ENCODE measurements at places on chromosomes 7 and 10.

DNA sequence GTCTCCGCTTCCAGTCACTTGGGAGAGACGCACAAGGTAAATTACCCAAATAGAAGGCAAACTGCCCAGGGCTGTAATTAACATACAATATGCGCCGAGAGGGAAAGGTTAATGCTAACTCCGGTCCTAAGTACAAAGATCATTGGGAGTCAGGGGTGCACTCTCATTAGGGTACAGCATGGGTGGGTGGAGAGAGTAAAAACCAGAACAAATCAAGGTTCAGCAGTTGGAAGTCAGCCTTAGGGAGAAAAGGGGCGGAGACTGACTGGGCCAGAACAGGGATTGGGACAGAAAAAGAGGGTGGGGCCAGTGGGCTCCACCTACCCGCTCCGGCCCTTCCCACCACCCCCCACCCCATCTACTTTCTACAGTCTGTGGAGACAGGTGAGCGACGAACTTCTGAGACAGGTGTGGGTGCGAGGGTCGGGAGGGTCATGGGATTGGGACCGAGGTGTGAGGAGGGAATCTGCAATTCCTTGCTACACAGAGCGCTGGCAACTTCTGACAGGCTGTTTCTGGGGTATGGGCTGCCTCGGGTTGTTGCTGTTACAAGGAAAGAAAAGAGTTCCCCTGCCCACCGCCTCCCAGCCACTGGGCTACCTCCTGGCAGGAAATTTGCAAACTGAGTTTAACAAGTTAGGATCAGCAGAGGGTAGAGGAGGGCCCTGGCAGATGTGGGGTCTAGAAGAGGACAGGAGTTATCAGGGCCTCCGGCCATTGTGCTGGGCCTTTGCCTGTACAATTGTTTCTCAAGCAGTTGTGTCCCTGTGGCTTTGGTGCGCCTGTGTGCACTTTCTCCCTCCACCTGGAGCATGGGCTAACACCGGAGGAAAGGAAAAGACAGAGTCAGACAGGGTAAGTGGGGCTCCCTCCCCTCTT, at the start of gene TMEM139:
Gene TMEM139, plus strand, starts transcription at position 368 of the 879 bp plus-strand sequence. CDS start 1,000 bp downstream, outside the sequence.
- DNase-seq, result no peak

DNA sequence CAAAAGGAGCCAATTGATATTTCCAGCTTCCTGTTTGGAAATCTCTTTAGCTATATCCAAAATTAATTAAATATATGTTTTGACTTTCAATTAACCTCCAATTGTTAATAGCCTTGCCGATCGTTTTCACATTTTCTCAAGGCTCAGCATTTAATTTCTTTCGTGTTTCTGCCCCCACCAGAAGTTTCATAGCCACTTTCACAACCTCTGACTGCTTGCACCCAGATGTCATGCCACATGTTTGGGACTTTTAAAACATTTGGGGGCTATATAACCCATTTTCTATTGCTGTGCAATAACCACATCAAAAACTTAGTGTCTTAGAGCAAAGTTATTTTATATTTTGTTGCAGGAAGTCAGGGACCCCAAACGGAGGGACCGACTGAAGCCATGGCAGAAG, 510.6 kb upstream of the CNTNAP2 start:
- no peak for DNase-seq

GRCh38 chr7:81488210-81488609, 281.6 kb downstream of the HGF start:
- no peak for DNase-seq

GRCh38 chr7:157975401-157976372, 611.9 kb downstream of the PTPRN2 start:
- no peak for DNase-seq

GRCh38 chr10:77763453-77764430, 126.1 kb upstream of the KCNMA1 start:
- DNase-seq, result peak; percentile 42

- DNase-seq, result no peak
These were observed 32.4 kb downstream of the WDR86 start for GRCh38 chr7:151377406-151377805.

GRCh38 chr10:21604651-21605050, 70.6 kb downstream of the MLLT10 start:
- no peak for DNase-seq

- no peak for DNase-seq
These were observed 377.6 kb upstream of the MYO3A start for GRCh38 chr10:25556457-25556856.

DNA sequence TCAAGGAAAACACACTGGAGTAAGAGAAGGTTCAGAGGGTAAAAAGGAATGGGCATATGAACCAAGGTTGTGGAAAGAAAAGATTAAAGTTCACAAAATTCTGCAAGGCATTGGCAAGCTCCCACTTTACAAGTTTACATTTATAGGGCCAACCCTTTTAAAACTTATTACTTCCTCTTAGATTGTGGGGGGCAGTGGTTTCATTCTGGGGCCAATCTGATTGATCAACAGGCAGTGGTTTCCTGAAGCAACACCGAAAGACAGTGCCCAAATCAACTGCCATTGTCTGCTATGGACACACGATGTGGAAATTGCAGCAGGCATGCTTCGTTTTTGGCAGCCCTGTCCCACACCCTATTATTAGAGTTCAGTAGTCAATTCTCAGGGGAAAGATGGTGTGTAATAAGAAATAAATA, 154.0 kb downstream of the SGMS1 start:
- DNase-seq, result no peak

GRCh38 chr7:107041097-107041496, 3.4 kb upstream of the PRKAR2B start:
- no peak for DNase-seq

GRCh38 chr10:91088300-91089140, 131.9 kb upstream of the PCGF5 start:
- no peak for DNase-seq

DNA sequence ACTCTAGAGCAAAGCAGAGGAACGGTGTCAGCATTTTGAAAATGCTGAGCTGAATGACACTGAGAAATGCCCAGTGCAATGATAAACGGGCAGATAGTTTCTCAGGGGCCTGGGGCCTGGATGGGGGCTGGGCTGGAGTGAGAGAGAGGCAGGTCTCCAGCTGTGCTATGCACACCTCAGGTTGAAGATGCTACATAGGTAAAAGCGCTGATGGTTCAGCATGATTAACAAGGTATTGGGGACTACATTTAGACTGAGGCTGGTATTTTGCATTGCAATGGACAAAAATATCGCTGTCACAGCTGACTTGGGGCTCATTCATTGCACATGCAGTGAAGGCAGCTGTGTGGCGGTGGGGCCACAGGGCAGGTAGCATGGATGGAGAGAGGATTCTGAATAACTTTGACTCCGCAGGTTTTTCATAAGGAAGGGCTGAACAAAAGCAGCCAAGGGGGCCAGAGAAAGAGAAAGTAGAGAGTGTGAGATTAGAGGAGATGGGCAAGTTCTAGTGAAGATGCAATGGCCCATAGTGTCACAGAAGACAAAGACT, 290.8 kb upstream of the ZNF32 start:
- no peak for DNase-seq

GRCh38 chr10:119522747-119523426, 19.6 kb downstream of the RGS10 start:
- DNase-seq, result no peak

DNA sequence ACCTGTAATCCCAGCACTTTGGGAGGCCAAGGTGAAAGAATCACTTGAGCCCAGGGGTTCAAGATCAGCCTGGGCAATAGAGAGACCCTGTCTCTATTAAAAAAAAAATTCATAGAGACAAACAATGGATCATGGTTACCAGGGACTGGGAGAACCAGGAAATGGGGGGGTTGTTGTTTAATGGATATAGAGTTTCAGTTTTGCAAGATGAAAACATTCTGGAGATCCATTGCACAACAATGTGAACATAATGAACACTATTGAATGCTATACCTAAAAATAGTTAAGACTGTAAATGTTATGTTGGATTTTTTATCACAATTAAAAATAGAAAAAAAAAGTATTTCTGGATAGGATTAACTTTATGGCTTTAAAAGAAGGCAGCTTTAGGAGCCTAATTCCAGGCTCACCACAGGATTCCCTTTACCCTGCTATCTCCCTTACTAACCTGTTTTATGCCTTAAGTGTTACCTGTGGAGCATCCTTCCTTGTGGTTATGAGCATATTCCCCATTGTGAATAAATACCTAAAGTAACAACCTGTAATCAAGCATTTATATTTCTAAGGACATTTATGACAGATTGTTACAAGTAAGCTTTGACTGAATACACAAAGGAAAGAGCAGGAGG, 45.1 kb upstream of the SGCE start:
- no peak for DNase-seq

- no peak for DNase-seq
These were observed 10.6 kb downstream of the DUSP5 start for GRCh38 chr10:110508159-110508788.

GRCh38 chr7:127629268-127629854, 11.4 kb upstream of the PAX4 start:
- DNase-seq, result peak; percentile 13

DNA sequence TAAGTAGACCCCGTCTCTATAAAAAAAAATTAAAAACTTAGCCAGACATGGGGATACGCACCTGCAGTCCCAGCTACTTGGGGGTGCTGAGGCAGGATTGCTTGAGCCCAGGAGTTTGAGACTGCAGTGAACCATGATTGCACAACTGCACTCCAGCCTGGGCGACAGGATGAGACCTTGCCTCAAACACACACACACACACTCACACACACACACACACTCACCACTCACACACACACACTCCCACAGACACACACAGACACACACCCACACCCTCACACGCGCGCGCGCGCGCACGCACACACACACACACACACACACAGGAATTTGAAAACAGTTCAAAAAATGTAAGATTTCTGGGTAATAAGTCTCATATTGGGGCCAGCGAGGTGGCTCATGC, 8.7 kb upstream of the GRIFIN start:
- DNase-seq, result no peak

DNA sequence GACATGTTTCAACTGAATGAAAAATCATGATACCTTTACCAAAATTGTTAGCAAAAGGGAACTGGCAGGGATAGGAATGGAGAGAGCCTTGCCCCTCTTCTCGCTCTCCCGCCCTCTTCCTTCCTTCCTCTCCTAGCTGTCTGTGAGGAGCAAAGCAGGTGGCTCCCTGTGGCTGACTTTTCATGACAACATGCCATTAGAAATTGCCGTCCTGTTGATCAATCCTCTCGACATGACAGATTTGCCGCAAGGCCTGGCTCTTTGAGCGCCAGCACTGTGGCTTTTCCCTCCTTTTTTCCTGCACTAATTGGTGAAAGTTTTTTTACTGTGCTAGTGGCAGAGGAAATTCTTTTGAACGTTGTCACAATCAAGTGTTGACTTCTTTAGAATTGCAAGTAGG, 171.1 kb downstream of the TCF7L2 start:
- no peak for DNase-seq

GRCh38 chr10:122021379-122021778, 32.4 kb downstream of the TACC2 start:
- DNase-seq, result no peak

DNA sequence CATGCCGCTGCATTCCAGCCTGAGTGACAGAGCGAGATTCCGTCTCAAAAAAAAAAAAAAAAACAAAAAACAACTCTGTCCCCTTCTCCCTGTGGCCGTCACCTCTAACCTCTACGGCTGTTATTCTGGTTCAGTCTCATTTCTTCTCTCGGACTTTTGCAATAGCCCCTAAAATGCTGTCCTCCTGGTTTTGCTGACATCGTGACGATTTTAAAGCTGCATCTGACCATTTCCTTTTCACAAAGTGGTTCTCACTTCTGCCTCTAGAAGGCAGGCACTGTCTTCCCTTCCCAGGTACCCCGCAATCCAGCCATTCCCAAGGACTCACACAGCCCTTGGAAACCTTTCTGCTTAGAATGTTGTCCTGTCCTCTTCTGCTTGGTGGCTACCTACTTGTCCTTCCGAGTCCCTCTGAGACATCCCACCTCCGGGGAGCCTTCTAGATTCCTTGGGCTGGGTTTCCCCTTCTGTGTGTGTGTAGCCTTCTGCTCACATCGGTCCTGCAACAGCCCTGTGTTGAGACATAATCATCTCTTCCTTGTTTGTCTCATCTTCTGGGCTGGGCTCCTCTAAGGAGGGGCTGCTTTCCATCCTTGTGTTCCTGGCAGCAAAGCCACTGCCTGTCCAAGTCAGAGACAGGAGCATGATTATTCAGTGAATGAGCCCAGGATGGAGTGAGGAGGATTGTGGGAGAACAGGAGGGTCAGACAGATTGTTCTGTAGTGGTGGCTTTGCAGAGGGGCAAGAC, 83.1 kb downstream of the GRK5 start:
- DNase-seq, result no peak

DNA sequence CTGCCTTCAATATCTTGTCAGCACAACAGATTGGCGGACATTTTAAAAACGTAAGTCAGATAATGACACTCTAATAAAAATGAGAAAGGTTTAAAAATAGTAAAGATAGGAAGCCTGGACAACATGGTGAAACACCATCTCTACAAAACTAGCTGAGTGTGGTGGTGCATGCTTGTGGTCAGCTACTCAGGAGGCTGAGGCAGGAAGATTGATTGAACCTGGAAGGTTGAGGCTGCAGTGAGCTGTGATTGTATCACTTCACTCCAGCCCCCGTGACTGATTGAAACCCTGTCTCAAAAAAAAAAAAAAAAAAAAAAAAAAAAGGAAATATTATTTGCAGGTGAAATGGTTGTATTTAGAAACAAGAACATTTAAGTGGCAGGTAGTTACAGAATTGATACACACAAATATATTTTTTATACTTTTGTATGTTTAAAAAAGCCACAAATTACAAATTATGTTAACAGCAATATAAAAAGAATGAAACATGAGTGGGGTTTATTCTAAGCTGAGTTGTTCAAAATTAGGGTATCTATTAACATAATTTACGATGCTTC, 141.9 kb downstream of the ADK start:
- no peak for DNase-seq

- no peak for DNase-seq
These were observed 41.6 kb downstream of the TSPAN15 start for GRCh38 chr10:69492746-69493462.

All from adrenal gland (tissue), 19 donors.